Kasumi-1 (cell line): ENCODE measurements at places on chromosomes 7 and 10.

- no peak for DNase-seq
These were observed 21.1 kb downstream of the UNC5B start for GRCh38 chr10:71233482-71233892.

- DNase-seq, result peak; percentile 3
These were observed 77.2 kb downstream of the KIAA1549 start for GRCh38 chr7:138903859-138904435.

DNA sequence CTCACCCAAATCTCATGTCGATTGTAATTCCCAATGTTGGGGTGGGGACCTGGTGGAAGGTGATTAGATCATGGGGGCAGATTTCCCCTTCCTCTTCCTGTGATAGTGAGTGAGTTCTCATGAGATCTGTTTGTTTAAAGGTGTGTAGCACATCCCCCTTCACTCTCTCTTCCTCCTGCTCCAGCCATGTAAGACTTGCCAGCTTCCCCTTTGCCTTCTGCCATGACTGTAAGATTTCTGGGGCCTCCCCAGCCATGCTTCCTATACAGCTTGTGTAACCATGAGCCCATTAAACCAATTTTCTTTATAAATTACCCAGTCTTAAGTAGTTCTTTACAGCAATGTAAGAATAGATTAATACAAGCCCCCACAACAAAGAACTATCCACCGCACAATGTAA lies 109.9 kb upstream of the JAZF1 start:
- no peak for DNase-seq

GRCh38 chr7:43111630-43112458 lies 603 bp upstream of the HECW1 start:
- no peak for DNase-seq

DNA sequence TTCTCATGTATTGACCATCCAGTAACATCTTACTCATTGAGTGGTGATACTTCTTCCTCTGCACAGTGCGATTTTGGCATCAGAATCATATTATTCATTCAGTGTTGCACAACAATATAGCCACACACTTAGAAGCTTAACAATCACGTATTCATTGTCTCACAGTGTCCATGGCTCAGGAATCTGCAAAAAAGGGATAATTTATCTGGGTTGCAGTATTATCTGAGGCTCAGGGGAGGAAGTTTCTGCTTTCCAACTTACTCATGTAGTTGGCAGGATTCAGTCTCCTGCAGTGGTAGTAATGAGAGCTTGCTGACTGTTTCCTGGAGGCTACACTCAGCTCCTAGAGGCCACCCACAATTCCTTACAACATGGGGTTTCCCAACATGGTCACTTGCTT lies 803.6 kb downstream of the SORCS1 start:
- DNase-seq, result no peak

GRCh38 chr10:15313047-15313446 lies 58.0 kb downstream of the FAM171A1 start:
- no peak for DNase-seq

- DNase-seq, result no peak
These were observed 20.8 kb downstream of the LAT2 start for GRCh38 chr7:74230446-74231231.

- no peak for DNase-seq
These were observed 17.1 kb downstream of the ADAM8 start for GRCh38 chr10:133259602-133259989.

GRCh38 chr10:23481363-23481961 lies 42.6 kb downstream of the OTUD1 start:
- no peak for DNase-seq

DNA sequence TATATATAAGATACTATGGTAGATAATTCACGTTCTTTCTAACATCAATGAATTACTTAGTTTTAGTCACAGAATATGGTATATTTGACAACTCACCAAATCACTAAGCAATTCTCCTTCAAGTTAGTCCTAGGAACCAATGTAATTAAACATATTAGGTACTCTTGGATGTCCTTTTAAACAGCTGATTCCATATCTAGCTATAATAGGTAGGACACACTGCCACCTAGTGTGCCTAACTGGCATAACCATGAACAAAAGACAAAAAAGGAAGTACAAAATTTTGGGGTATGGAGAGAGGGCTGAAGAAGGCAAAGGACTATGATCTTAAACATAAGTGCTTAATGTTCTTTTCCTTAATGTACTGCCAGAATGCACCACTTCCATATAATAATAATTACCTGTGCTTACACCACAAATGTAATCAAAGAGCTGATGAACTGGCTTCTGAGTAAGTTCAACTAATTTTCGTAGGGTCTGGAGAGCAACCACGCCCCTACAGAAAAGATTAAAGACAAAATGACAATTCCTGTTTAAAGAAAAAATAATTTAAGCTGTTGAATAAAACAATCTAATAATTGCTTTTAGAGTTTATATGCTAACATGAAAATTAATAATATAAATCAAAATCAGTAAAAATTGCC lies 28.7 kb downstream of the PNPLA8 start:
- peak; percentile 79 for DNase-seq

DNA sequence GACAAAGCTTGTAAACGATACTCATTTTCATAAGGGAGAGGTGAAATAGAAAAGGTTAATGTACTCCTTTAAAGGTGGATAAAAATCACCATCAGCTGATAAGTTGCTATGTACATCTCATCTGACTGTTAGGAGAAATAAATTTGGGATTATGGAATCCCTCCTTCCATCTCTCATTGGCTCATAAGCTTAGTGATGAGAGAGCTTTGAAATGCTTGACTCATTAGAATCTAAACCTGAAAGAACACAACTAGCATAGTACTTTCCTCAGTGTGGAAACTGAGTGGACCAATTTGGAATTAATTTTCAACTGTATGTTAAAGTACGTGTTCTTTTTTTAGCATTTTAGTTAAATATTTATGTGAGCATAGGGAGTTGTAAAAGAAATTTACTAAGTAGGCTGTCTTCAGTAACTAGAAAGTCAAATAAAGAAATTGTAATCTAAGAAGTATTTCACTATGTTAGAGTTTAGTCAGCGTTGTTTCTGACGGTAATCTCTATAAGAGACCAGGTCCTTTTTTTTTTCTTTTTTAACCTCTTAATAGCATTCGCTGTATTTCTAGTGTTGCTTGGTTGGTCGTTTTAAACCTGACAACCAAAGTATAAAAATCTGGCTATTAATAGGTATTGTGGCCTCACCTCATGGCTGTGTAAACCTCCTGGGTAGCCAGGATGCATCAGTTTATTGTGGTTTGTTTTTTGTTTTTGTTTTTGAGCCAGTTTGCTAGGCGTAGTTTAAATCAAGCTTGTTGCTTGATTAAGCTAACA lies 34.4 kb downstream of the FHIP2A start:
- DNase-seq, result no peak

DNA sequence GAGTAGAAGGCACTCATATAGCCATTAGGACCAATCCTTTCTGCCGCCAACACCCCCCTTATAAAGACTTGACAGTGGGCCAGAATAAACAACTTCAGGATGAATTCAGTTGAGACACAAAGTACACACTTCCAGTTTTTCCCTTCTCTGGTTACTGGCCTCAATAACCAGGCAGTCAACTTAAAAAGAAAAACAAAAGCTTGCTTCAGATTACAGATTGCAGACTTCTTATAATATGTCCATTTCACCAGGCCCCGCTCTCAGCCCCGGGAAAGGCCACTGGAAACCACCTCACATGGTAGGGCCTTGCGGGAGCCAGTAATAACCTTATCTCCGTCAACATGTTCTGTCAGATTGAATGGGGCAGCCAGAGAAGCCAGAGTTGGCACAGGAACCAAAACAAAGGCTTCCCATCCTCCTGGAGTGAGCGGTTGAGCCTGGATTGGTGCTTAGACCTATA lies 108.8 kb downstream of the EGFR start:
- no peak for DNase-seq

DNA sequence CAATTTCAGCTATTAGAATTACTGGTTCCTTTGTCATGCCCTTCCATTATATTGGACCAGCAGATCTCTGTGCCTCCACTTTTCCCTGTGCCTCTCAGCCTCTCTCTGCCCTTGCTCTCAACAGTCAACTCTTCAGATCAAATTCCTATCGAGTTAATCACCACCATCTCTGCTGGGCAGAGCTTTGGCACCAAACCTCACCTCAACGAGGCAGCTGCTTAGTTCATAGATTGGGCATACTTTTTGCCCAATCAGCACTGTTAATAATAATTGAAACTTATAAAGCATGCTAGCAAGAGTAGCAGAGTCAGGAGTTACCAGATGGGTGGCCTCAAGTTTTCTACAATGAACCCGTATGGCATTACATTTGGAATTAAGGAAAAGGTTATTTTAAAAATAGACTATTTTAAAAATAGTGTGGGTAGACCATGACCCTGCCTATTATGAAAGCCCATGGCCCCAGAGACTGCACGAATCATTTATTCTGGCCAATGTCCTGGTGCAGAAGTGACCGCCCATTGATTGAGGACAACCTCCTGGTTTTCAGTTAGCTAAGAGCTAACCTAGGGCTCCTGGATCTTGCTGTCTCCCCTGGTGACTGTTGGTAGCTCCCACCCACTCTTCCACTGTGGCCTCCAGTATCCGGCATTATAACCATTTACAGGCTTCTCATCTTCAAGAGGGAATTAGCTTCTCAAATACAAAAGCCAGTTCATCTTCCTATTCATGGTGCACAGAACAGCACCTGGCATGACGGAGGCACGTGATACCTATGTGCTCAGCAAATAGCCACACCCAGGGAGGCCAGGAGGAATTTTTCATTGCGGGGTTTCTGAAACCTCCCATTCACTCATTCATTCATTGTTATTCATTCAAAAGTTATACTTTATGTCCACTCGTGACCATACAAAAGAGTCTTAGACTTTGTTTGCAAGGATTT lies 265.4 kb downstream of the INHBA start:
- DNase-seq, result no peak

GRCh38 chr7:2814186-2814945 lies 29.7 kb downstream of the GNA12 start:
- DNase-seq, result no peak

DNA sequence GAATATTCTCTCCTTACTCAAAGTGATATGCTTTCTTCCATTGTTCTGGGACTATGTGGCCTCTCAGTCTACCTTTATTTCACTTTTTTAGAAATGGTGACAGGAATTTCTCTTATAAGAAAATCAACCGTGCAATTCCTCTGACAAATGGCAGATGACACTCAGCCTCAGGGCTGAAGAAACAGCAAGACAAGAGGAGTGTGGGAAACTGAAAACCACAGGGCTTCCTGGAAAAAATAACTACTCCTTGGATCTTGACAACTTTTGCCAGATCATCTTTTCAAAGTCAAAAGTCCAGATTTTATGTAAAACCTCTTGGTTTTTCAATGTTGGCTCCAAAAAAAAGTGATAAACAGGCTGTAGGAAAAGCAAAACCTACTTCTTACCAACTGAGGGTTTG lies 121.5 kb downstream of the TYW1B start:
- no peak for DNase-seq

DNA sequence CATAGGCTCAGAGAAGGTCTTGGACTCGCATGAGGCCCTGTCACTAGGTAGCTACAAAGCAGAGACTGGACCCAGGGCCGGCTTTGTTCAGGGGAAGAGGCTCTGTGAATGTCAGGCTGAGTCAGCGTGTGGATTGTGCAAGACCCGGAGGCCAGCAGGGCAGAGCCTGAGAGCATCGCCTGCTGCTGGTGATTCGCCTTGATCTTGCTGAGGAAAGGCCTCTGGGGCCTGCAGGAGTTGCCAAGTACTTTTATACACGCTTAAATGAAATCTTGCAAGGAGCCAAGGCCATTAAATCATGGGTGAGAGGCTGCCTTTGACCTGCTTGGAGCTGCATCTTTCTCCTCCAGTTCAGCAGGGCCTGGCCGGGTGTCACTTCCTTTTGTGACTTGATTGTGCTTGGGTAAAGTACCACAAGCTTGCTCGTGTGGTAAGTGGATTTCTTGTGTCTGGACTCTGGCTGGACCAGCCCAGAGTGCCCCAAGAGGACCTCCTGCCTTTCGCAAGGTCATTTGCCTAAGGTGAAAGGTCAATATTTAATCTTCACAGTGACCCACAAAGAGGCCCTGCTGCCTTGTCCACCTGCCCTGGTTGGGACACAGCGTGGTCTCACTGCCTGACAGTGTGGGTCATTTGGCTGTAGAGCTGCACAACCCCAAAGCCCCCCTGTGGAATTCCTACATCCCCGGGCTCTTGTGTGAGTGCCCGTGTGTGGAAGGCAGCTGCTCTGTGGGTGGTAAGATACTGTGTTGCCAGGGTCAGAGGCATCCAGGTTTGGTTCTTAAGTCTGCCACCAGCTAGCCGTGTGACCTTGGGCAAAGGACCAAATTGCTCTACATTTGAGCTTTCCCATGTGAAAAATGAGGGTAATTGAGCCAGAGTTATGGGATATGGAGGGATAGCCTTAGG lies 38.6 kb upstream of the SH2D4B start:
- DNase-seq, result peak; percentile 91

- DNase-seq, result no peak
These were observed 106.0 kb downstream of the CYTH3 start for GRCh38 chr7:6166443-6166891.

- no peak for DNase-seq
These were observed 33.3 kb upstream of the MAT1A start for GRCh38 chr10:80322711-80323110.

GRCh38 chr7:142454862-142455261 lies 197.0 kb upstream of the PRSS58 start:
- DNase-seq, result no peak

DNA sequence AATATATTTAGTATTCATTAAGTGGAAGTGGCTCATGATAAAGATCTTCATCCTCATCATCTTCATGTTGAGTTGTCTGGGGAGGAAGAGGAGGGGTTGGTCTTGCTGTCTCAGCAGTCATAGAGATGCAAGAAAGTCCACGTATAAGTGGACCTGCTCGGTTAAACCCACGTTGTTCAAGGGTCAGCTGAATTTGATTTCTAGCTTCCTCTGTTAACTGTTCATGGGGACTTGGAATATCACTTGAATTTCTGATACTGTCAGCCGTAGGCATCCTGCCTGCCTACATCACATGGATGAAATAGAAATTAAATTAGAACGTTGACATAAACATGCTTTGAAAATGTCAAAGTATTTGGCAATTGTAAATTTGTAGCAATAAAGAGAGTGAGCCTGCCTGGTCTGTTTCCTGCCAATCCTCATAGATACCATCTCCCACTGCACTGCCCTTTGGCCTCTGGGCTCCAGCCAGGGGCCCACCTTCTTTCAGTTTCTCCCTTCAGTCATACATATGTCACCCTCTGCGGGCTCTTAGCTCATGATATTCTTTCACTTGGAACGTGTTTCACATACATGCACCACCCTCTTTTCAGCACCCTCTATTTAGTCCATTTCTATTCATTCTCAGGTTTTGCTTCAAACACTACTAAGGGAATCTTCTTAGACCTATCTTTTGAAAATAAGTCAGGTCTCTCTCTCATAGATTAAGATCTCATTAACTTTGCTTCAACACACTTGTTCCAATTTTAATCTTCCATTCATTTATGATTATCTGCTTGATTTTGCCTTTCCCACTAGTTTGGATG lies 376.3 kb downstream of the IPMK start:
- no peak for DNase-seq
